ENCODE measurements at places on chromosomes 1 and 21.
A peak's percentile ranks its signal among the peaks of the same experiment; 100 is the strongest.

DNA sequence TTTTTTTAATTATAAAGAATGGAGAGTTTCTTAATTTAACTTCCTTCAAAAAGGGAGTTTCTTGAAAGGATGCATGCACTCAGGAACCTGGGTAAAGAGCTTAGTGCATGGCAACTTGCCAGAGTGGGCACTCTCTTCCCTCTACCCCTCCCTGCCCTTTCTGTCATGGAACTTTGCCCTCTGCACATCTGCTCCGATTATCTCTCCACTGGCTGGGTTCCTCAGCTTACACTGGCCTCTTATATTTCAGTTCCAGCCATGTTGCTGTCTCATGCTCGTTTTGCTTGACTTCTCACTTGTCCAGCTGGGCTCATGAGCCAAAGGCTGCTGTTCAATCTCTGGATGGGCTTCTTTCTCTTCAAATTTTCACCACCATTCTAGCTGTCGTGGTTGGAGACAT, 87.0 kb downstream of the NCAM2 start:
- no peak for DNase-seq

GRCh38 chr1:24276791-24277190, 42.4 kb upstream of the GRHL3 start:
- no peak for DNase-seq

GRCh38 chr1:233097959-233098580, 147.7 kb downstream of the NTPCR start:
- no peak for DNase-seq

GRCh38 chr1:79749607-79750006, 743.1 kb upstream of the ADGRL4 start:
- DNase-seq: no peak

DNA sequence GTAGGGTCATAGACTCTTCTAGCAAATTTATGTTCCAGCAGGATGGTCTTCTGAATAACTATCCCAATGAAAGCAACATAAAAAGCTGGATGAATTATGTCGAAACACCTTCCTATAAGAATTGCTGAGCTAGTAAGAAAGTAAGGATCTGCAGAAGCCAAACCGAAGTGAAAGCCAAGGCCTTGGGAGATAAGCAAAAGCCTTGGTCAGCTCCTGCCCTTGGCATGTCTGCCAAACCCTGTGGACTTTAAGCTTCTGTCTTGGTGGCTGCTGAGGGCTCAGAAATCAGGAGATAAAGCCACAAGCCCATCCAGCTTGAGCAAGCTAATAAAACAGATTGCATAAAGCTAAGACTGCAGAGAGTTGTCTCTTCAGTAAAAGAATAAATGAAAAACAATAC, 81.2 kb upstream of the KCND3 start:
- no peak for DNase-seq

DNA sequence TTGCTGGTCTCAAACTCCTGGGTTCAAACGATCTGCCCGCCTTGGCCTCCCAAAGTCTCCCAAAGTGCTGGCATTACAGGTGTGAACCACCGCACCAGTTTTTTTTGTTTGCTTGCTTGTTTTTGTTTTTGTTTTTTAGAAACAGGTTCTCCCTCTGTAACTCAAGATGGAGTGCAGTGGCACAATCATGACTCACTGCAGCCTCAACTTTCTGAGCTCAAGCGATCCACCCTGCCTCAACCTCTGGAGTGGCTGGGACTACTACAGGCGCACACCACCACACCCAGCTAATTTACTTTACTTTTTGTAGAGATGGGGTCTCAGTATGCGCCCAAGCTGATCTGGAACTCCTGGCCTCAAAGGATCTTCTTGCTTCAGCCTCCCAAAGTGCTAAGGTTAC, 47.3 kb upstream of the USP1 start:
- DNase-seq: no peak

GRCh38 chr1:246748867-246749266, 24.7 kb downstream of the SCCPDH start:
- no peak for DNase-seq

- no peak for DNase-seq
These were observed 486 bp upstream of the KCNA3 start for GRCh38 chr1:110675060-110675791.

GRCh38 chr1:35369922-35370671, 101.6 kb downstream of the ZMYM4 start:
- no peak for DNase-seq

DNA sequence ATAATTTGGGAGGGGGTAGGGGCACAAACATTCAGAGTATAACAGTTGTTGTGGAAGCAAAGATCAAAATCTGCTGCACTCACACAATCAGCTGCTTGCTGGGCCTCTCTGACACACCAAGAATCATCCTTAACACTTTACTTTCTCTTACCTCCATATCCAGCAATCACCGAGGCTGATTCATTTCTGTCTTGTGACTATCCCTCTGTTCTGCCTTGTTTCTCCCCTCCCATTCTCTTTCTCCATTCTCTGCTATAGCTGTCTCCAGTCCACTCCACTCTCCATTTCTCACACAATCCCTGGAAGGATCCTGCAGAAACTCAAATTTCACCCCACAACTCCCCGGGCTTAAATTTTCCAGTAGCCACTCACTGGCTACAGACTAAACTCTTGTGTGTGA, 91.8 kb upstream of the NGF start:
- no peak for DNase-seq

DNA sequence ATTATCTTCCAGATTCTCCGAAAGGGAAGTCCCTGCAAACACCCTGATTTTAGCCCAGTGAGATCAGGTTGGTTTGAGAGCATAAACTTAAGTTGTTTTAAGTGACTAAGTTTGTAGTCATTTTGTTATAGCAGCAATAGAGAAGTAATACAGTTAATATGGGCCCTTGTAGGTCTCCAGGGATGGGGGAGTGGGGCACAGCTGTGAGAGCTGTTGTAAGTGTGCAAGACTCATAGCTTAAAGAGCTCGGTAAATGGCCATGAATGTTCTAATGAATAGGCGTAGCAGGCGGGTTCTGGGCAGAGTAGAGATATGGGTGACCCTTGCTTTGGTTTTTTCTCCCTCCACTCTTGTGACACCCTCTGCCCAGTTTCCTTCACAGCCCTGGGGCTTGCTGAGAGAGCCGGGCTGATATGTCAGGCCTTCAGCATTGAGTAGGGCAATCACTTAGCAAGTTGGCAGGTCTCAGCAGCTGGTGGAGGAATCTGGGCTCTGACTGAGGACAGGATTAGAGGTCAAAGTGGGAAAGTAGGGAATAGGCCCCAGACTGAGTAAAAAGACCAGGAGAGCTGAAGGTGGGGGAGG, 16.0 kb upstream of the ID3 start:
- DNase-seq: no peak

- DNase-seq: no peak
These were observed 34.9 kb upstream of the PTGFRN start for GRCh38 chr1:116874733-116875249.

- no peak for DNase-seq
These were observed 13.9 kb upstream of the ADAR start for GRCh38 chr1:154621875-154622274.

- DNase-seq: no peak
These were observed 20.3 kb downstream of the SLC37A1 start for GRCh38 chr21:42533963-42534355.

DNA sequence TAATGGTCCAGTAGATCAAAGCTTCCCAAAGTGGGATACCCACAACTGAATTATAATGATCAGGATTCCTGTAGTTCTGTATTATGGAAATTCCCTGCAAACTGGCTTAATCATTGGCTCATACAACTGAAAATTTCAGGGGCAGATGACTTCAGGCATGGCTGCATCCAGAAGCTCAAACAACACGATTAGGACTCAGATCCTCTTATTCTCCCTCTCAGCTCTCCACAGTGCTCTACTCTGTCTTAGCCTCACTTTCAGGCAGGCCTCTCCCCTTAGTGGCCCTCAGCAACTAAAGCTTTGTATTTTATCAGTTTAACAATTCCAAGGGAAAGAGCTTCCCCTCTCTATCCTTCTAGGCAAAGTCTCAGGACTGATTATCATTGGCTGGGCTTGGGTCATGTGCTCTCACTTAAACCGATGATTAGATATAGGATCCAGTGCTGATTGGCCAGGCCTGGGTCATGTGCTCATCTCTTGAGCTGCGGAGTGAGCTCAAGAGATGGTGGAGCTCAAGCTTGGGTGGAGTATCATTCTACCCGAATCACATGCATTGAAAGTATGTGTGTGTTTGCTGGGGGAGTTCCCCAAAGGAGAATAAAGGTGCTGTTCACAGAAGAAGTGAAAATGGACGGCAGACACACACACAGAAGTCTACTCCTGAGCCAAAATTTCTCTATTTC, 57.9 kb upstream of the RUNX3 start:
- no peak for DNase-seq

- DNase-seq: no peak
These were observed 10.6 kb downstream of the GBP5 start for GRCh38 chr1:89261926-89262515.

DNA sequence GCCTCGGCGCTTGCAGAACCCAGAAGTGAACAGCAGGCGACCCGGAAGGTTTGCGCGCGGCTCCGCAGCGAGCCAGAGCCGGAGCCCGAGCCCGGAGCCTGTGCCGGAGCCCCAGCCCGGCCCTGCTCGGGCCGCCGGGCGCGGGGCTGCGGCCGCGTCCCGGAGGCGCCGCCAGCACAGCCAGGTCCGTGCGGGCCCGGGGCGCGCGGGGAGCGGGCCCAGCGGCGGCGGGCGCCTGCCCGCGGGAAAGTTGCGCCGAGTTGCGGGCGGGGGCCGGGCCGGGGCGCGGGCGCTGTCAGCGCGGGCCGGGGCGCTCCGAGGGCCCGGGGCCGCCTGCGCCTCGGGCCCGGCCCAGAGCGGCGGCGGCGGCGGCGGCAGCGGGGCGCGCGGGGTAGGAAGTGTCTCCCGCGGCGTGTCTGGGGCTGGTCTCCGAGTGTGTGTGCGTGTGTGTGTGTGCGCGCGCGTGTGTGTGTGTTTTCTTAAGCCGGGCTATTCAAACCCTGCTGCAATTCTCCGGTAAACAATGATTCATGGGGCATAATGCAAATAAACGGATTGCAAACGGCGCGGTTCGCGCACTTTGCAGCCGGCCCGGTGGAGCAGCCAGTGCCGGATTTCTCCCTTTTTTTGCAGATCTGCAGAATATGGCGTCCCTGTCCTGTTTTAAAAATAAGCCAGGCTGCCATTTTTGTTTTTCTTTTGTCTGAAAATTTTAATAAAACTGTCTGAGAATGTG, at the start of gene ZNF362:
TSS of gene ZNF362 (plus strand) at position 22 of the 736 bp plus-strand sequence. CDS start 14,083 bp downstream, outside the sequence.
- peak; percentile 21 for DNase-seq

DNA sequence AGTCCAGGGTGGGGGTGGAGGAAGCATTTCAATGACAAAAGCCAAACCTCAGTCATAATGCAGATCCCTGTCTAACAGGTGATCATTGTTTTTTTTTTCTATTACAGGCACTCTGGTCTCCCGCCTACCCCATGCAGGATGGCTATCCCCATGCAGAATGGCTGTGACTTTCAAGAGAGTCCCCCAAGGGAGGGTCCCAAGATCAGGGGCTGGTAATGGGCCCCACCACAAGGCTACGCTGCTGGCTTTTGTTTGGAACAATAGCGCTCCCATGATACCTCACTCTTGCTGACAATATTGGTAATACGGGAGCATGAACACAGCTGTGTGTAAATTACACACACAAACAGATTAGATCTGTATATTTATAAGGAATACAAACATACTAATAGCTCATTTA, 119.4 kb downstream of the SLC45A1 start:
- no peak for DNase-seq

DNA sequence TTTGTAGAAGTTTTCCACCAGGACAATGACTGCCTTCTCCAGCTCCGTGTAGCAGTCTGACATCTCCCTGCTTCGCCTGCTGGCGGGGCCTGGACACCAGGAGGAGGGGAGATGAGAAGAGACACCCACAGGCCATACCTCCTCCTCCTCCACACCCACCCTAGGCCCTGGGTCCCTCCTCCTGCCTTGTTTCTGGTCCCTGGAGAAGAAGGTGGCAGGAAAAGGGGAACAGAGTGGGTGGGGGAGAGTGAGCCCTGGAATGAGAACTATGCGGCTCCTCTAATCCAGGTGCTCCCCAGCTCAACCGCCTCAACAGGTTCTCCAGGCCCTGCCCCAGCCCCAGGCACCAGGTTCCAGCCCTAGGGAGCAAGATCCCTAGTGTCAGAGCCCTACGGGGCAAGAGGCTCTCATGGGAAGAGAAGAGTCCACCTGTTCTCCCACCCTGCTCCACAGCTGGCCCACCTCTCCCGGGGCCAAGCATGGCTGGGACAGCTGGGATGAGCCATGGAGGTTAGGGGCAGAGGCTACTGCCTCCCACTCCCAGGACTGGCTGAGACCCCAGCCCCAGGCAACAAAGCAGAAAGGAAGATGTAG, 4.8 kb downstream of the S100A16 start:
- no peak for DNase-seq

- DNase-seq: no peak
These were observed 27.2 kb upstream of the LRRC8C start for GRCh38 chr1:89605692-89606091.

- DNase-seq: no peak
These were observed 17.2 kb downstream of the HENMT1 start for GRCh38 chr1:108643492-108644335.

- no peak for DNase-seq
These were observed 146.2 kb downstream of the TNR start for GRCh38 chr1:175597205-175597604.

DNA sequence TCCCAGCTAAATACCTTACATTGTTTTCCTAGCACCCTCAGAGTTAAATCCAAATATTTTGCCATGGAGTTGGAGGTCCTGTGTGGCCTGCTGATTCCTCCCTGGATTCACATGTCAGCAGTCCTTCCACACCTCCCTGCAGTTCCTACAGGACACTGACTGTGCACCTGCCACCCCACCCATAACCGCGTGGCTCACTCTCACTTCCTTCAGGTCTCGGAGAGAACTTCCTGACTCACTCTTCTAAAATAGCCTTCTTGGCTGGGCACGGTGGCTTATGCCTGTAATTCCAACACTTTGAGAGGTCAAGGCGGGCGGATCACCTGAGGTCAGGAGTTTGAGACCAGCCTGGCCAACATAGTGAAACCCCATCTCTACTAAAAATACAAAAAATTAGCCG, 8.4 kb upstream of the CAMTA1 start:
- no peak for DNase-seq

DNA sequence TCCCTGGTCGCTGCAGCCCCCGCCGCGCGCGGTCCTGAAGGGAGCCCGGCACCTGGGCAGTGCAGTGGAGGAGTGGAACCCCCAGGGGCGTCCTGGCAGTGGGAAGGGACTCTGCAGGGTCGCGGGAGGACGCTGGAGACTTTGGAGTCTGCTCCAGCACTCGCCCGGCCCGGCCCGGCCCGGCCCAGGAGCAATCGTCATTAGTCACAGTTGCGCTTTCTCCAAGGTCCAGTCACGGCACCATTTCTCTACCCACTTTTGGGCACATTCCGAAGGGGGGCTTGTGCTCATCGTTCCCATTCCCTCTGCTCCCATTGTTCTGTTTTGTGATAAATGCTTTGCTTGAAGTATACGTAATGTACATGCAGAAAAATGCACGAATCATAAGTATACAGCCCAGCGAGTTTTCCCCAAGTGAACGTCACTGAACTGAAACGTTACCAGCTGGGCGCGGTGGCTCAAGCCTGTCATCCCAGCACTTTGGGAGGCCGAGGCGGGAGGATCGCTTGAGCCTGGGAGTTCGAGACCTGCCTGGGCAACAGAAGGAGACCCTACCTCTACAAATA, 999 bp downstream of the THAP3 start:
- no peak for DNase-seq

- no peak for DNase-seq
These were observed 1.9 kb upstream of the SAMSN1 start for GRCh38 chr21:14547834-14548513.

- DNase-seq: peak; percentile 79
These were observed at the start of gene HIPK1 for GRCh38 chr1:113928941-113929749. Gene HIPK1, plus strand, starts transcription at chr1:113929324.

Data from stimulated activated CD8-positive, alpha-beta memory T cell treated with anti-CD3 and anti-CD28 coated beads, Interleukin-7, amount 100 ng/mL, for 24 hours (primary cell).